ENCODE measurements at places on chromosomes 4 and X.

DNA sequence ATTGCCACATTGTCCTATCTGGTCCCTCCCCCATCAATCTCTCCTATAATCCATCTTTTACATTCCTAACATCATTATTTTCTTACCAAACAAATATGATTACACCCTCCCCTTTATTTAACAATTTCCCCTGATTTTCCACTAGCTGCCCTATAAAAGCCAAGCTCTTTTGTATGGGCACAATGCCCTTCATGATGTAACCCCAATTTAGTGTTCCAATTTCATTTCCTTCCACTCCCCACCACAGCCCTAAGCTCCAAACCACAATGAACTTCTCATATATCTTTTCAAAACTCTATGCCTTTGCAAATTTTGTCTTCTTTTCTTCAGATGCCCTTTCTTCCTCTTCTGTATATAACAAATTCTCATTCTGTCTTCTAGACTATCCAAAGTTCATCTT is 39.5 kb upstream of the PTPN13 start:
- no peak for DNase-seq

DNA sequence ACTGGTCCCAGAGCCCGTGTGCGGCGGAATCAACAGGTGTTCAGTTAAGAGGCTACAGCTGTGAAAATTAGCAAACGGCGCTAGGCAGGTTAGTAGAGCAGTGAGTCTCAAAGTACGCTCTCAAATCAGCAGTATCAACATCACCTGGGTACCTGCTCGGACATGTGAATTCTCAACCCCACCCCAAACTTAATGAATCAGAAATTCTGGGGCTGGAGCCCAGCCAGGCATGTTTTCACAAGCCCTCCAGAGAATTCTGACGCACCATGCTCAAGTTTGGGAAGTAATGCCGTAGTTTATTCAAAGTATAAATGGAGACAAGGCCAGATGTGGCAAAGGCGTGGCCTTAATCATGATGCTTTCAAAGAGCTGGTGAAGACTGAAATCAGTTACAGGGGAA is 58.2 kb upstream of the PTCHD1 start:
- DNase-seq: no peak

DNA sequence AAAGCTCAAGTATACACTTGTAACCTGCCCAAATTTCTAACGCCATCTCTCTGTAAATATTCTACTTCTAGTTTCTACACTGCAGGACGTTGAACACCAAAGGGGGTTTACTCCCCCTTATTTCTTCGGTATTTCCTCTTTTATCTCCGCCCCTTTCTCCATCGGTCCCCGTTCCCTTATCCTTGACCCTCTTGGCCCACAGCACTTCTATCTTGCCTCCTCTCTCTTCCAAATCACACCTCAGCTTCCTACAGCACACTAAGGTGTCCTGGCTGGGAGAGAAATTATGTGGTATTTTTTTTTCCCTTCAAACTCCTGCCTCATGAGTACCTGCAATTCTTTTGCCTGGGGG is 715 bp downstream of the ZMAT1 start:
- no peak for DNase-seq

GRCh38 chr4:53866055-53866454 is 198.3 kb downstream of the CHIC2 start:
- DNase-seq: no peak

GRCh38 chr4:1669850-1670249 is 14.3 kb downstream of the FAM53A start:
- no peak for DNase-seq

- no peak for DNase-seq
Observed at GRCh38 chrX:48509245-48509590, 426 bp downstream of the PORCN start.

- no peak for DNase-seq
Observed at GRCh38 chr4:169567916-169568315, 44.5 kb downstream of the NEK1 start.

- no peak for DNase-seq
Observed at GRCh38 chrX:50629774-50630173, 159.1 kb upstream of the DGKK start.

GRCh38 chrX:46770000-46770816 is 11.3 kb upstream of the SLC9A7 start:
- DNase-seq: peak; percentile 3

GRCh38 chr4:143586080-143586479 is 72.6 kb downstream of the SMARCA5 start:
- DNase-seq: peak; percentile 6

GRCh38 chr4:23878912-23879732 is 10.7 kb downstream of the PPARGC1A start:
- no peak for DNase-seq

DNA sequence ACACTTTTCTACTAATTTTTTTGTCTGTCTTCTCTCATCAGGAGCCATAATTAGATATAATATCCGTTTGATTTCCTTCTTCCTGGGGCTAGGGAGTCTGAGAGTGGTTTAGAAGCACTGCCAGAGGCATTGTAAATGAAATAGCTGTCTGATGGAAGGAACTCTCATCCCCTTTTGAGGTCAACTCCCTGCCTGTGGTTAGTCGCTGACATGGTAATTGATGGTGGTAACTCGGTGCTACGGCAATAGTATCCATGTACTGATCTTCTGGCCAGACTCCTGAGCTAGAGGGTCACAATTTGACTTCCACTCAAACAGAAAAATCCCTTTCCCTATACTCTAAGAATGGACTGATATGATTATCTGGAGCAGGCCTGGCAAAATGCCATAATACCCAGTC is 108.1 kb upstream of the TRPC5 start:
- no peak for DNase-seq
